ENCODE measurements at places on chromosomes 5 and 9.

GRCh38 chr5:148965511-148966265, 97.2 kb downstream of the SH3TC2 start:
- DNase-seq, result no peak

DNA sequence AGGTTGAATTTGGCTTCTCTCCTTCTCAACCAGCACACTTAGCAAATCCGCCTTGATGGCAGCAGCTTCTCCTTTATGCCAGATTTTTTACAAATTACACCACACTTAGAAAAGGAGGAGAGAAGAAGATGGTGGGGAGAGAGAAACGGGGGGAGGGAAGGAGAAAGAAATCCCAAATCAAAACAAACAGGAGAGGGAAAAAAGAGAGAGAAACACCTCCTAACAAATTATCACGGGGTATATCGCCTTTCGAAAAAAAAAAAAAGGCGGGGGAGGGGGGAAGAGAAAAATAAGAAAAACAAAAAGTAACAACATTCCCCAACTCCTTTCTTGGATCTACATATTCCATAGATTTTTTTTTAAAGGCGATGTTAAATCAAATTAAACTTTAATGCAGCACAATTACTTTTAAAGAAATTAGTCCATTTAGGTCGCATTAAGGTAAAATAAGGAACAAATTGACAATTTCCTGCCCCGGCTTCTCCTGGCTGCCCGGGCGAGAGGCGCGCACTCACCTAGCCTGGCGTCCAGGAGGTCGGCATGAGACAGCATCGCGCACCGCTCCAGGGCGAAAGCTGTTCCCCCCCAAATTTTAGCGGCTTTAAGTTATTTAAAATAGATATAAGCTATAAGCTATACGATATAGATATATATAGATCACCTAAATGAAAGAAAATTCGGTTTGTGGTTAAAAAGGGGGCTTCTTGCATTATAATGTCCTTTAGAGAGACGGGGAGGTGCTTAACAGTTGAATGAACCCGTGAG, at the start of gene OTP:
Gene OTP (minus strand): TSS at position 716 of the 765 bp plus-strand sequence. CDS start 164 bp downstream, at position 552.
- DNase-seq, result no peak

DNA sequence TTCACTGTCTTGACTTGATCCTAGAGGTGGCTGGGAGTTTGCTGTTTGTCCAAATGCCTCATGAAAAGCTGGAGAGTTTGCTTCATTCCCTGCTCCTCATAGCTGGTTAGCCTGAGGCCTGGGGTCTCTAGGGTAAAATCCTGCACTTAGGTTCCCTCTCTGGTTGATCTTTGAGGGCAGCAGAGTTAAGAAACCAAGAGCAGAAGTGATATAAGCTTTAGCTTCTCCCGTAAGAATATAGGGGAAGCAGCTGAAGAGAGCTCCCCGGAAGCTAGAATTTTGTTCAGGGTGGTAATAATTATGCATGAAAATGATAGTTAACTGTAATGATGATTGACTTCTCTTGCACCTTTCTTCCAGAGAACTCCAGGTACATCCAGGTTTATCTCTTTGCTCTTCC, 1.4 kb downstream of the FAM53C start:
- no peak for DNase-seq

GRCh38 chr9:81393985-81394811, 295.1 kb downstream of the TLE1 start:
- DNase-seq, result no peak

DNA sequence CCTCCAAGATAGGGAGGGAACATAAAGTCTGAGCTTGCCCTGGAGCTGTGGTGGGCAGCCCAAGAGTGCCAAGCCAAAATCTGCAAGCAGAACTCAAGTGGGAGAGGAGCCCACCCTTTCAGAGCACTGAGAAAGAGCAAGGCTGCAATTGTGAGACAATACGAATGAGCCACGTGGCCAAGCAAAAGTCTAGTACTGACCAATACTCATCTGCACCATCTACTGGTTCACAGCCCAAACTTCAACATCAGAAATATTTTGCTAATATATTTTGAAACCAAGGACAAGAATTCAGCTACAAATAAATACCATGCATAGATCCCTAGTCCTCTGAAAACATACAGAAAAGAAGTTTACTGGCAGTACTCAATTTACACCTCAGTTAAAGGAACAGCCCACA, 696.2 kb upstream of the COX7C start:
- no peak for DNase-seq

DNA sequence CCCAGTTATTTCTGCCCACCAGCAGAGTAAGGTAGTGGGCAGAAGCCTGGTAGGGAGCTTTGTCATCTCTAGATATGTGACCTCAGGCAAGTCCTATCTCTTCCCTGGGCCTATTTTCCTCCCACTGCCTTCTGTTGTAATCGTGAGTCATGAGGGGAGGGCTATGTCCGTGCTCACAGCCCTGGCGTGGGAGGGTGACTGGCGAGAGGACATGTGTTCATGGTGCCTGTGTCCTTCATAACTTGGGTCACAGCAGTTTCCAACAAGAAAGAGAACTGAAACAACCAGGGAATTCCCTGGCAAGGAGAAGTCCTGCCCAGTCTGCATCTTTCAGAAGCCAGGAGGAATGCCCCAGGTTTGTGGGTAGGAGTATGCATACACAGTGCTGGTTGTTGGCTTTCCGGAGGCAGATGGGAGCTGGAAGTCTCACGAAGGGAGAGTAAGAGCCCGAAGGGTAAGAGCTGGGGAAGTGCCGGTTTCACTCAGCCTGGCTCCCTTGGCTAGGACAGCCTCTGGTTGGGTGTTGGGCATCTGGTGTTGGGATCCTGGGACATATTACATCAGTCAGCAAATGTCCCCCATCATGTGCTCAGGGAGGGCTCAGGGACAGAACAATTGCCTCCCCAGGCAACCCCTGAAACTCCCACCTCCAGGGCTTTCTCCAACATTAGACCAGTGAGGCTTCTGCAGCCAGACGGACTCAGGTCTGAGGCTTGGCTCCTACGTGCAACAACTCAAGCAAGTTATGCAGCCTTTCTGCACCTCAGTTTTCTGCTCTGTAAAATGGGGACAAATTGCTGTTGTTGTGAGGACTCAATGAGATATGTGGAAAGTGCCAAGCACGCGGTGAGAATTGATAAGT, 4.3 kb upstream of the TIFAB start:
- DNase-seq, result peak; percentile 21

DNA sequence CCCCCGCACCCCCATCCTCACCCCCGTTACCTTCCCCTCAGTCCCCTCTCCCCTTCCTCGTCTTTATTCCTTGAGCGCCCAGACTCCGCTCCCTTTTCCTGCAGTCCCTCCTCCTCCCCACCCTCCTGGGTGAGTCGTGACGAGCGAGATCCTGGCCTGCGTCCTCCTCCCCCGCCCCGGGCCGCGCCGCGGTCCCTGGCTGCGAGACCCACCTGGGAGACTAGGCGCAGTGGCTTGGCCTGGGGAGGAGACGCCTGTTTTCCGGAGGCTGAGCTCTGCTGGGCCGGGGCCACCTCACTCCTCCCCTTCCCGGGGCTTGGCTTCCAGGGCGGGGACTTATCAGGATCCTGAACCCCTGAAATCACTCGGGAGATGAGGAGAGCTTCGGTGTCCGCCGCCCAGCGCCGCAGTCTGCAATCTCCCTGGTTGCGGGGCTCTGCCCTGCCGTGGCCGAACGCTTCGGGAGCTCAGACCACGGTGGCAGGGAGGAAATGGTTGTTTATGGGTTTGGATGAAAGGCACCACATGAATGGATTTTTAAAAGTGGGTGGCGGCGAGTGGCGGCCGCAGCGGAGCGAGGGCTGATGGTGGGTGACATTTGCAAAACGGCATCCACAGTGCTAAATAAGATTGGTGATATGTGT, 984 bp downstream of the STXBP1 start:
- no peak for DNase-seq

- DNase-seq, result no peak
Observed at GRCh38 chr5:6989230-6989629, 276.0 kb downstream of the TENT4A start.

- DNase-seq, result no peak
Observed at GRCh38 chr5:103408408-103408807, 149.8 kb downstream of the MACIR start.

- DNase-seq, result no peak
Observed at GRCh38 chr9:121192518-121192917, 9.2 kb downstream of the RAB14 start.

DNA sequence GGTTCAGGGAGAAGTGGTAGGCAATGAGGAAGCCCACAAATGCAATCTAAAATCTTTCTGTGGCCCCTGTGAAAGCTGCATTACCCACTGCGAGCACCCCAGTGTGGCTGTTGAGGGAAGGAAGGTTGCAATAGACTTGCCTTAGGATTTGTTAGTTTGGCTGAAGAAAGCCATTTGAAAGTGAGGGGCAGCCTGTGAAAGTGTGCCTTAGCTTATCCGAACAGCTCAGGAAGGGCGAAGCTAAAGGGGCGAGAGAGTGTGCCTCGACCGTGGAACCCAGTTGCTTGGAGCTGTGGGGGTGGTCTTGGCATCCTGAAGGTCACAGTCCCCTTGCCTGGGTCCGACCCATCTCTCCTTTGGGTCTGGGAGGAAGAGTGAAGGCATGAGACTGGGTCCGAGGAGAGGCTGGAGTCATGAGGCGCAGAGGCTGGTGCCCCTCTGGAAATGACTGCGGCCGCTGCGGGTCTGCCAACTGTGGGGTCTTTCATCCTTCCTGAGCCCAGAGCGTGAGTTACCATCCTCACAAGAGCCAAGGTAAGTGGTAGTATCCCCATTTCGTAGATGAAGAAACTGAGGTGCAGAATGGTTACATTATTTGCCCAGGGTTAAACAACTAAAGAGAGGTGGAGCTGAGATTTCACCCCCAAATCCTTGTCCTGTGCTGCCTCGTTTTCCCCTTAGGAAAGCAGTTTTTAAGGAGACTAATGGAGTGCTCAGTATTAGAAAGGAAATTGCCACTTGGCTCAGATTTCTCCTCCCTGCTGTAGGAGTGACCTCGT, 24.4 kb downstream of the SLC25A25 start:
- DNase-seq, result no peak

GRCh38 chr9:89791754-89792153, 186.9 kb downstream of the GADD45G start:
- no peak for DNase-seq

DNA sequence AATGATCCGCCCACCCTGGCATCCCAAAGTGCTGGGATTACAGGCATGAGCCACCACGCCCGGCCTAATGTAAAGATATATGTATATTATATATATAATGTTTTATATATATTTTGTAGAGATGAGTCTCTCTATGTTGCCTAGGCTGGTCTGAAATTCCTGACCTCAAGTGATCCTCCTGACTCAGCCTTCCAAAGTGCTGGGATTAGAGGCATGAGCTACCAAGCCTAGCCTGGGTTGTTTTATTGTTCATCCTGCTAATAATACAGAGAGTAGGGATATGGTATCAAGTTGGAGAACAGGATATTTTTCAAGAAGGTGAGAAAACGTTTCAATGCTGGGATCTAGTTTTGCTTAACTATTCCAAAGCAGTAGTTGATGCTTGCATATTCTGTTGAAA, 2.9 kb downstream of the SEC24A start:
- no peak for DNase-seq

GRCh38 chr9:98795970-98796363, 388 bp downstream of the ANKS6 start:
- DNase-seq, result no peak

DNA sequence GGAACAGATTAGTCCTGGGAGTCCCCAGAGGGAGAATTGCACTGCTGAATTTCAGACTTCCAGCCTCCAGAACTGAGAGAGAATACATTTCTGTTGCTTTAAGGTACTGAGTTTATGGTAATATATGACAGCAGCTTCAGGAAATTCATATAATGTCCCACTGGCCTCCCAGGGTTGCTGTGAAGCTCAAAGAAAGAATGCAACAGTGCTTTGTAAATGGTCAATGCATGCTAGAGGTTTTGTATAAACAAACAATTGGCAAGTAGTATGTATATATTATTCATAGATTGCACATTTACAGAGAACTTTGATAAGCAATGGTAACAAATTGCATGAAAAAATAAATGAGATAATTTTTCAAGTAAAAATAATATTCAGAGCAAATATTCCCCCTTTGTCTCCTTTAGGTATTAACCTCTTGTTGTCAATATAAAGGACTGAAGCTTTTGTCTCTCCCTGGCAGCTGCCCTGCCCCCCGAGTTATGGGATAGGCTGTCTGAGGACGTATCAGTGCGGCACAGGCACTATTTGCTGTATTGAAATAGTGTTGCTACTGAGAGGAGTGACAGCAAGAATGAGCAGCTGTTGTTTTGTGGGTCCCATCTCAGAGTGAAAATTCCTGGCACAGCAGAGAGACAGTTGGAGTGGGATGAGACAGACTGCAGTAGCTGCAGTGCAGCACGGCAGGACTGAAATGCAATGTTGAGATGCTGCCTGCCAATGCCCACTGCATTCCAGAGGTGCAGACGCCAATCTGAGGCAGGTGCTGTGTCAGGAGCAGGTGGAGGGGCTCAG, 194.2 kb upstream of the GLRA1 start:
- DNase-seq, result no peak

GRCh38 chr5:170640731-170641588, 137.1 kb downstream of the KCNIP1 start:
- no peak for DNase-seq

GRCh38 chr5:177491429-177491945, 5.9 kb downstream of the PDLIM7 start:
- peak; percentile 72 for DNase-seq

DNA sequence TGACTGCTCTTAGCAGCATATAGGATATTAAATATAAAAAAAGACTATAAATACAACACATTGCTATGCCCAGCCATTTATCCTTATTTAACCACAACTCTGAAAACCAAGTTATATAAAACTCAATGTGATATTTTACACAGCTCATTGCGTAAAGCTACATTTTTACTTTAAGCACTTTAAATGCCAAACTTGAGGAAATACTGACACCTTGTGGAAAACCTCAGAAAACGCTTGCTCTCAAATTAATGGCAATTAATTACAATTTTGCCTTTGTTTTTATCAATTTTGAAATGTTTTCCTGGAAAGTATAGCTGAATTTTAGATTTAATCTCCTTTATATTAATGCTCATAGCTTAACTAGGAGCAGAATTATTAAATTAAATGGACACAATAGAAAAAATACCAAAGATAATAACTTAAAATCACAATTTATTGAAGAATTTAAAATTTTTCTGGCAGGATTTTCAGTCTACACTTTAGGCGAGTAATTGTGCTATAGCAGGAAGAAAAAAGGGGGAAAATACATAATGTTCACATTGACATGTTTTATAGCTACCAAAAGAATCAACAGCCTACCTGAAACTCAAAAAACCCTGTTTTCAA, 25.2 kb upstream of the PLAC8L1 start:
- DNase-seq, result no peak

- DNase-seq, result no peak
Observed at GRCh38 chr9:25350011-25350410, 328.2 kb downstream of the TUSC1 start.

- no peak for DNase-seq
Observed at GRCh38 chr9:33787839-33788238, 7.5 kb upstream of the PRSS3 start.

GRCh38 chr5:54311176-54311677, 854 bp upstream of the ARL15 start:
- no peak for DNase-seq
